ENCODE measurements at places on chromosomes 4 and X.

DNA sequence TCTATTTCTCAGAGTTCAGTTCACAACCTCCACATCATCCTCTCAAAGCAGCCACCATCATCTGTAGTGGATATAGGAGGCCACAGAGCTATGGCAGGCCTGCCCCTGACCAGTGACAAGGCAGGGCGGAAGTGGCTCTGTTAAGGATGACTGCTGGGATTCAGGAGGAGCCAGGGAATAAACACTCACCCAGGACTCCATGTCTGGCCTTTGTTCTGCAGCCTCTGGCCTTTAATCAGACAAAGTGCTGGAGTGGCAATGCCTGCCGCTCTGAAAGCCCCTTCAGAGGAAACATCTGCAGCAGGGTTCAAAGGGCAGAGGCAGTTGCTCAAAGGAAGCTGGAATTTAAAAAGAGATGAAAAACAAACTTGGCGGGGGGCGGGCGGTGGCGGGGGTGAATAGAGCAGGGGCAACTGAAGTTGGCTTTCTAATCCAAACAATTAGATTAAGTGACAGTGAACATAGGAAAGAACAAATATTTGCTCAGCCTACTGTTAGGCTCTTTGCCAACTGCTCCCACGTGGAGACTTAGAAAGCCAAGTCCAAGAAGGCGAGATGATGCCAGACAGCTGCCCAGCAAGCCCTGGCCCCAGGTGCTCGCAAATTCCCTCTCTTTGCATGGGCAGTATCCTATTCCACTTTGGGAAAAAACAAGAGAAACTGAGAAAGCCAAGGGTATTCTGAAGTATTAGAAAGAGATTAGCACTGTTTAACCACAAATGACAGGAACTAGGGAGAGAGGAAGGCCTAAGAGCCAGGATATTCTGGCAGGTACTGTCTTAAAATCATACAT lies 5.5 kb downstream of the MPP1 start:
- peak; percentile 99 for DNase-seq

- DNase-seq: peak; percentile 7
Measured at GRCh38 chr4:38856524-38857337, at the start of gene TLR6. Gene TLR6, minus strand, starts transcription at chr4:38856817. Its CDS starts 27,344 bp downstream, at chr4:38829473.

DNA sequence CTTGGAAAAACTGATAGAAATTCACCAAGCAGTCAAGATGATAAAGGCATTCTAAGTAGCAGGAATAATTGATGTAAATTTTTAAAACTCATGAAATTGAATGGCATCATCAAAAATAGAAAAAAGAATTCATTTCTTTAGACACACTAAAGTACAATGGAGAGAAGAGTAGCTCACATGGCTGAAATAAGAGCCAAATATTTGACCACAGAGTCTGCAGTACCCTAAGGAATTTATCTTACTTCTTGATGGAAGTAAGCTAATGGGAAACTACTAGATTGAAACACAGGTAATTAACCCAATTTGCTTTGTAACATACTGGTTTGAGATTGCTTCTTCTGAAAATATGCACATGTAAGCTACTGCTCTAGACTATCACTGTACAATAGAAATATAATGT lies 70.8 kb upstream of the GPM6A start:
- no peak for DNase-seq

GRCh38 chr4:95839891-95840290 lies at the start of gene PDHA2:
Gene PDHA2, plus strand, starts transcription at chr4:95840093. Its CDS starts 58 bp downstream, at chr4:95840151.
- no peak for DNase-seq

Measured in NCI-H69 (cell line).